ENCODE measurements at places on chromosomes 1 and 21. TPM values are rescaled to one million over a fixed set of nuclear protein-coding genes. Genes with fewer than 3 reads are reported as not detected.

Gene PTPN7
- not detected for total RNA-seq

Gene FNDC10
- 0.76 TPM for total RNA-seq

Gene AVPR1B
- total RNA-seq, result not detected

Gene RUNX3
- 7.3 TPM for total RNA-seq

Gene ZBTB18
- total RNA-seq, result 38.0 TPM

Gene HSD3B1
- not detected for total RNA-seq

Gene HMCN1
- 21.4 TPM for total RNA-seq

GRCh38 chr1:19756480-19756879 is 43.2 kb downstream of the TMCO4 start:
- H3K27ac ChIP-seq, result no peak overlapping the region
- DNase-seq, result no peak
- H3K4me1 ChIP-seq, result peaks cover 25% of the 10 kb centered on the region
- peaks cover 5% of the 10 kb centered on the region for H3K36me3 ChIP-seq

DNA sequence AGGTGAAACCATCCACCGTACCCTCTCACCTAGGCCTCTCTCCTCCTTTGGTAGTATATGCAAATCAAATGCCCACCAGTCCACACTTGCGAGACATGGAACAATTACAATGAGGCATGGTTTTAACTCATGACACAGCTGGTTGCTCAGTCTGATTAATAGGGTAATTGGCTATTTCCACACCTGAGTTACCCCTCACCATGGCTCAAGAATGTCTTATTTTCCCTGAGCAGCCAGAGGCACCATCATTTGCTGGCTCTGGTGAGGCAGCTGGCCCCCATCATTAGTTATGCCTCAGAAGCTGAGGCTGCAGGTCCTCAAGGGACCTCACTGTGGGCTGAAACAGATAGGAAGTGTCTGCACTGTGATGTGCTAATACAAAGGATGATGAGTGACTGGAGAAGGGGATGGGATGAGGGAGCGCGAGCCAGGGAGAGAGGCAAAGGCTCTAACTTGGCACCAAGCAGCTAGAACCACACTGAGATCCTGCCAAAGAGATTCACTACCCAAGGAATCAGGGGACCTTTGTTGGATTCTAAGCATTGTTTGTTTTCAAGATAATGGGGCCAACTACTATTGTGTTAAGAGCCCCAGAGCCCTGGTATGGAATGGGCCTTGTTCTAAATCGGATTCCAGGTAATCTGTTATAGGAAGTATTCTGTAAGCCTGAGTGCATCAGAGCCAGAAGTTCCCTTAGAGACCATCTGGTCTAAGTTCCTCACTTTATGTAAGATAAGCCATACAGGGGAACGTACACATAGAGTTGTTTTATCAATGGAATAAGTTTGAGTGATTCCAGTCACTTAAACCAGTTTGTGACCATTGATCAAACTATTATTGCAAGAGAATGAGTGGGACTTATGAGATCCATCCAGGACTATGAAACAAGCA is 80.0 kb upstream of the CNTN2 start:
- H3K4me3 ChIP-seq, result no peak overlapping the region
- no peaks in the 10 kb centered on the region for H3K4me1 ChIP-seq
- no peaks in the 10 kb centered on the region for H3K36me3 ChIP-seq
- H3K27me3 ChIP-seq, result peaks cover 33% of the 10 kb centered on the region
- DNase-seq, result no peak
- no peak overlapping the region for H3K27ac ChIP-seq

- peak overlapping the region; percentile 79 for H3K4me3 ChIP-seq
- H3K36me3 ChIP-seq, result peaks cover 49% of the 10 kb centered on the region
- no peaks in the 10 kb centered on the region for H3K27me3 ChIP-seq
- H3K4me1 ChIP-seq, result peaks cover 17% of the 10 kb centered on the region
These were observed 1.2 kb downstream of the PPP1R8 start for GRCh38 chr1:27831568-27832410.

- peaks cover 6% of the 10 kb centered on the region for H3K36me3 ChIP-seq
- H3K4me1 ChIP-seq, result peaks cover 49% of the 10 kb centered on the region
- DNase-seq, result peak; percentile 84
These were observed 18.8 kb downstream of the INKA2 start for GRCh38 chr1:111720274-111720976.

DNA sequence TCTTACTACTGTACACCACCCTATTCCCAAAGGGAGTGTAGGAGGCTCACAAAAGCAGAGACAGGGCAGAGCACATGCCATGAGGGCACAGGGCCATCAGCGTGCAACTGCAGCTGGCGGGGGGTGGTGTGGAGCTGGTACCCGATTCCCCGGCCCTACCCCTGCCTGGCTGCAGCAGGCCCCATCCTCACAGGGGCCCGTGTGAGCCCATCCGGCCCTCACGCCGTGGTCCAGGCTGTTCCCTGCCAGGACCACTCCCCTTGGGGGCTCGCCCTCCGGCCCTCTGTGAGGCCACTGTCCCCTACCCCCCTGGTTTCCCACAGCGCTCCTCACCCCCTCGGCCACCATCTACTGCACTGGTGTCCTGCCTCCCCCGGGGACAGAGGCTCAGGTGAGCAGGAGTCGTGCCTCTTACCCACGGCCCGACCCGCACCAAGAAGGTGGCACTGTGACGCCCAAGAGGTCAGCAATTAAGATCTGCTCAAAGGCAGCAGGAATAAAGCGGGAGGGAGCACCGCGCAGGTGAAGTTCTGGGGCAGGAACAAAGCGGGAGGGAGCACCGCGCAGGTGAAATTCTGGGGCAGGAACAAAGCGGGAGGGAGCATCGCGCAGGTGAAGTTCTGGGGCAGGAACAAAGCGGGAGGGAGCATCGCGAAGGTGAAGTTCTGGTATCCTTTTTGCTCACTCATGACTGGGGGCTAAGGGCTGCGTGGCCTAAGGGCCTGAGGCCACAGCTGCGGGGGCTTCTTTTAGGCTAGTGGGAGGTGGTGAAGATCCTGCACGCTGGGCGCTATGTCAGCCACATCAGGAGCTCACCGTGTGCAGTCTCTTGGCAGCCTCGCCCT is 3.9 kb downstream of the POFUT2 start:
- DNase-seq, result no peak
- H3K27me3 ChIP-seq, result no peaks in the 10 kb centered on the region
- no peak overlapping the region for H3K27ac ChIP-seq
- H3K36me3 ChIP-seq, result peaks cover 69% of the 10 kb centered on the region
- no peak overlapping the region for H3K4me3 ChIP-seq
- H3K4me1 ChIP-seq, result peaks cover 8% of the 10 kb centered on the region

DNA sequence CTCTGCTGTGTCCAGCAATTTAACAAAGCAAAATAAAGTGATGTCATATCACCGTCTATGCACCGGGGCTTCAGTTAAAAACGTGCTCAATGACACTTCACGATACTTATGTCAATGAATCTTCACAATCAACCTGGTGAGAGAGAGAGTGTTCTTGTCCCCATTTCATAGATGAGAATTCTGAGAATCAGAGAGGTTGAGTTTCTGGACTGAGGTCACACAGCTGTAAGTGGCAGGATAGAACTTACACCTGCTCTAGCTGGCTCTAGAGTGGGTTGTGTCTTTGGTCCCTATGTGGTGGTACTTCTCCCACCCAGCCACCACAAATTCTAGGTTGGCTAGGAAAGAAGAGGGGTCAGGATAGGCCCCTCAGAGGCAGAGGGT is 5.2 kb downstream of the NTRK1 start:
- no peak for DNase-seq
- H3K36me3 ChIP-seq, result no peaks in the 10 kb centered on the region
- H3K27me3 ChIP-seq, result peaks cover 25% of the 10 kb centered on the region
- peaks cover 10% of the 10 kb centered on the region for H3K4me1 ChIP-seq
- H3K4me3 ChIP-seq, result no peak overlapping the region

GRCh38 chr1:81432654-81433109 is 368.1 kb upstream of the ADGRL2 start:
- no peak overlapping the region for H3K4me3 ChIP-seq
- no peak overlapping the region for H3K27ac ChIP-seq
- H3K36me3 ChIP-seq, result no peaks in the 10 kb centered on the region
- H3K4me1 ChIP-seq, result no peaks in the 10 kb centered on the region
- no peak for DNase-seq
- 0 out of 2 replicates have a peak, but pooled peaks cover 3% of the 10 kb centered on the region for H3K27me3 ChIP-seq

- H3K4me1 ChIP-seq, result no peaks in the 10 kb centered on the region
- H3K36me3 ChIP-seq, result no peaks in the 10 kb centered on the region
- DNase-seq, result no peak
- H3K27me3 ChIP-seq, result no peaks in the 10 kb centered on the region
These were observed 202.4 kb downstream of the SMYD3 start for GRCh38 chr1:246304484-246305259.

DNA sequence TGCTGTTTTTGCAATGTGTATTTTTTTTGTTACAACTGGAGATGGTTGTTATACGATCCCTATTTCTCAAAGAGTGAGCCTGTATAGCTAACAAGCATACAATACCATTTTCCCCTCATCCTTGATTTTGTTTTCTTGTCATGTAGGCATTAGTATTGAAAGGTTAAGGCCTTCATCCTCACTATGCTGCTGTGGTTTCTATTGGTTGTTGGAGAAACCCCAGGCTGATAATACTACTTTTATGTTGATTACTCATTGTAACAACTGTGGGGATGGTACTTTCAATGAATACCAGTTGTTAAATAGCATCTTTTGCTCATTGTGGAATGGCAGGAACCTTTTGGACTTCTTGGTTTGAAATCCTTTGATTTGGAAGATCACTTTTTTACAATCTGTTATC is 39.0 kb upstream of the MACF1 start:
- H3K27me3 ChIP-seq, result no peaks in the 10 kb centered on the region
- no peak overlapping the region for H3K4me3 ChIP-seq
- DNase-seq, result no peak
- no peak overlapping the region for H3K27ac ChIP-seq
- H3K36me3 ChIP-seq, result no peaks in the 10 kb centered on the region

DNA sequence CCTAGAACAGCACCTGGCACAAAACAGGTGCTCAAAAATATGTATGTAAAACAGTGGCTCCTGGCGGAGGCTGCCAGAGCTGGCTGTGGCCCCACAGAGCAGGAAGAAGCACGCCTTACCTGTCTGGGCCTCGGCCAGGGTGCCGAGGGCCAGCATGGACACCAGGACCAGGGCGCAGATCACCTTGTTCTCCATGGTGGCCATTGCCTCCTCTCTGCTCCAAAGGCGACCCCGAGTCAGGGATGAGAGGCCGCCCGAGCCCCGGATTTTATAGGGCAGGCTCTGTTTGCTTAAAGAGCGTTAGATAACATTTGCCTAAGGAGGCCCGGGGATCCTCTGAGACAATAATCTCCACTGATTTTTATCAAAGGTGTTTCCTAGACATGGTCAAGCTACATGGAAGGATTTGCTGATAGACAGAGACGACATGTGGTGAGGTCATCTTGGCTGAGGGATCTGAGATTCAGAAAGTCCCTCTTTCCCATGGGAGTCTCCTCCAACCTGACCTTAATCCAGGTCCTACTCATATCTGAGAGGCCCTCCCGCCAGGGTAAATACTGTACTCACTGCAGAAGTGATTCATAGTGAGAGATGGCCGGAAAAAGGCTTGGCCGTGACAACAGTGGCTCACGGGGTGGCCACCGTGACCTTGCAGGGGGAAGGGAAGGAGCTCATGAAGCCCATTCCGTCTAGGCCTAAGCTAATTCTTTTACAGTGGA is at the start of gene TFF1:
TFF1 (minus strand) TSS at position 244 of the 719 bp plus-strand sequence; CDS start at position 204, 40 bp downstream.
- no peaks in the 10 kb centered on the region for H3K36me3 ChIP-seq
- no peak within 1 kb of the TSS for H3K4me3 ChIP-seq
- peak within 1 kb of the TSS; percentile 47 for H3K27ac ChIP-seq
- H3K4me1 ChIP-seq, result peaks cover 12% of the 10 kb centered on the region
- peak; percentile 65 for DNase-seq
- H3K27me3 ChIP-seq, result 0 out of 2 replicates have a peak, but pooled peaks cover 3% of the 10 kb centered on the region

GRCh38 chr1:24288479-24288878 is 30.7 kb upstream of the GRHL3 start:
- H3K4me1 ChIP-seq, result peaks cover 29% of the 10 kb centered on the region
- H3K27me3 ChIP-seq, result no peaks in the 10 kb centered on the region

- H3K4me1 ChIP-seq, result peaks cover 5% of the 10 kb centered on the region
- no peaks in the 10 kb centered on the region for H3K36me3 ChIP-seq
- no peak for DNase-seq
- no peak within 1 kb of the TSS for H3K27ac ChIP-seq
- no peak within 1 kb of the TSS for H3K4me3 ChIP-seq
These were observed at the start of gene NCMAP for GRCh38 chr1:24555591-24556413. NCMAP (plus strand) TSS chr1:24556087; CDS start chr1:24595431, 39,344 bp downstream.

- no peaks in the 10 kb centered on the region for H3K36me3 ChIP-seq
- no peaks in the 10 kb centered on the region for H3K27me3 ChIP-seq
- H3K4me3 ChIP-seq, result no peak overlapping the region
- no peak overlapping the region for H3K27ac ChIP-seq
- no peak for DNase-seq
- no peaks in the 10 kb centered on the region for H3K4me1 ChIP-seq
These were observed 107.7 kb downstream of the PTGS2 start for GRCh38 chr1:186572509-186572908.

DNA sequence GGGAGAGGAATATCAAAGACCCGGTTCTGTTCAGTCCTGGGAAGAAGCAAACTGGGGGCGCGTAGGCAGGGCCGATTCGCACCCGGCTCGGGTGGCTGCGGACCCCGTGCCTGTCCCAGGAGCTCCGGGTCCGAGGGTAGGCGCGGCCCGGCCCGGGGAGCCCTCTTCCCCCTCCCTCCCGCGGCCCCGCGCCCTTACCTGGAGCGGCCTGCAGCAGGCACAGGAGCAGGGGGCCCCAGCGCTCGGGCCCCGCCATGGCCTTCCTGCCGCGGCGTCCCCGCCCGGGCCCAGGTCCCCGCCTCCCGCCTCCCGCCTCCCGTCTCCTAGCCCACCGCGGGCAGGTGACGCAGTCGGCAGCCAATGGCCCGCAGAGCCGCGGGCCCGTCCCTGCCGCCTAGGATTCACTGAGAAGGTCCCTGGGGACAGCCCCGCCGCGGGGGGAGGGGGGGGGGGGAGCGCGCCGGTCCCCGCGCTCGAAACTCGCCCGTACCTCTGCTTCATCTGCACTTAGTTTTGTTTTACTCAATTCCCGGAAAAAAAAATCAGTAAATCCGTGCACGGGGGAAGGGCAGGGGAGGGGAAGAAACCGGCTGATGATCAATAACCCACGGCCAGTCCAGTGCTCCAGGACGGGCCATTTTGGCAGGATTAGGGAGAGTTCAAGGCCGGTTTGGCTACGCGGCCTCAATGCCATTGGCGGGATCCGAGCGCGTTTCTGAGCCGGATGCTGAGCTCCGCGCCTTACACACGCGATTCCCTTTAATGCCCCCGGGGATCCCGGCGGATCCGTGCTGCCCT is at the start of gene IFNLR1:
IFNLR1 (minus strand) TSS at position 297 of the 798 bp plus-strand sequence; CDS start at position 256, 41 bp downstream.
- H3K36me3 ChIP-seq, result no peaks in the 10 kb centered on the region
- no peak within 1 kb of the TSS for H3K27ac ChIP-seq
- no peak for DNase-seq

- H3K27me3 ChIP-seq, result peaks cover 4% of the 10 kb centered on the region
- H3K36me3 ChIP-seq, result no peaks in the 10 kb centered on the region
- no peak overlapping the region for H3K4me3 ChIP-seq
- peak; percentile 12 for DNase-seq
- no peak overlapping the region for H3K27ac ChIP-seq
These were observed 4.8 kb upstream of the MYOG start for GRCh38 chr1:203090421-203091198.

- DNase-seq, result no peak
- no peak overlapping the region for H3K4me3 ChIP-seq
- H3K27me3 ChIP-seq, result no peaks in the 10 kb centered on the region
These were observed 131.3 kb downstream of the BACH1 start for GRCh38 chr21:29430030-29430429.

- no peak overlapping the region for H3K4me3 ChIP-seq
- no peak overlapping the region for H3K27ac ChIP-seq
- H3K27me3 ChIP-seq, result no peaks in the 10 kb centered on the region
- no peaks in the 10 kb centered on the region for H3K4me1 ChIP-seq
These were observed 21.7 kb upstream of the SH3D21 start for GRCh38 chr1:36284517-36284916.

GRCh38 chr1:42358791-42359190 is 21.8 kb upstream of the RIMKLA start:
- H3K36me3 ChIP-seq, result no peaks in the 10 kb centered on the region
- DNase-seq, result no peak
- H3K4me1 ChIP-seq, result peaks cover 5% of the 10 kb centered on the region
- H3K27me3 ChIP-seq, result no peaks in the 10 kb centered on the region

Data from SJSA1 (cell line).